ENCODE measurements at places on chromosomes 7 and 10.

DNA sequence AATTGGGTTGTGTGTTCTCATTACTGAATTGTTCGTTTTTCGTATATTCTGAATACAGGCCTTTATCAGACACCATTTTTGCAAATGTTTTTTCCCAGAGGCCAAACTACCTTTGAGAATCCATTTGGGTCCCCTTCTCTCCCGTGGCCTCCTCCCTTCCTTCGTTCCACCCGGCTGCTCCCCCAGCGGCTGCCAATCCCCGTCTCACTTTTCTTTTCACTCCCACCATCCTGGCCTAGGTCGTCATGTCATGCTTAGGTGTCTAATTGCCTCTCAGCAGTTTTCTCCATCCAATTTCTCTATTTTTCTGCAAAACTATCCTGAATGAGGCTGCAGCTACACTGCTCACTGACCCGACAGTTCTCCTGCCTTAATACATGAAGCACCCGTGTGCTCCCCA lies 17.9 kb downstream of the PITRM1 start:
- DNase-seq = no peak

DNA sequence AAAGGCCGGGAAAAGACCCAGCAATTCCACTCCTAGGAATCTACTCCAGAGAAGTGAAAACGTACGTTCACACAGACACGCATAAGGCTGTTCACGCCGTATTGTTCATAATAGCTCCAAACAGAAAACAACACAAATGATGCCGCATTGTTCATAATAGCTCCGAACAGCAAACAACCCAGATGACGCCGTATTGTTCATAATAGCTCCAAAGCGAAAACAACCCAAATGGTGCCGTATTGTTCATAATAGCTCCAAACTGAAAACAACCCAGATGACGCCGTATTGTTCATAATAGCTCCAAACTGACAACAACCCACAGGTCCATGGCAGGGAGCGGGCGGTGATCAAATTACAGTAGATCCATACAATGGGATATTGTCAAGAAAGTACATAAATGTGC lies 85.2 kb upstream of the DNAAF5 start:
- no peak for DNase-seq

DNA sequence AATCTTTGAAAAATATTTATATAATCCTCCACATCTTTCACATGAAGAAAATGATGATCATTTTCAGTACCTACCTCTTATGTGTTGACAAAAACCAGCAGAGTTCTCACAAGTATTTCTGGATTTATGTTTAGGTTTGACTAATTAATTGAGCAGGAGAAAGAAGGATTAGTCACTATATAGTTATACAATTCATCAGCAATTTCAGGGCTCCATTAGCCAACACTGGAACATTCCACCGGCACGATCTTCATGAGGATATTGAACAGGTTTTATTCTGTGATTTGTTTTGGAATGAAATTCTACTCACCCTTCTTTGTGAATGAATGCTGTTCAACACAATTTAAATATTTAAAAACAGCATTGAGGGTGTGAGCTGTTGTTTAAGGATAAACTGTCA lies 163.2 kb downstream of the SEM1 start:
- DNase-seq = no peak

DNA sequence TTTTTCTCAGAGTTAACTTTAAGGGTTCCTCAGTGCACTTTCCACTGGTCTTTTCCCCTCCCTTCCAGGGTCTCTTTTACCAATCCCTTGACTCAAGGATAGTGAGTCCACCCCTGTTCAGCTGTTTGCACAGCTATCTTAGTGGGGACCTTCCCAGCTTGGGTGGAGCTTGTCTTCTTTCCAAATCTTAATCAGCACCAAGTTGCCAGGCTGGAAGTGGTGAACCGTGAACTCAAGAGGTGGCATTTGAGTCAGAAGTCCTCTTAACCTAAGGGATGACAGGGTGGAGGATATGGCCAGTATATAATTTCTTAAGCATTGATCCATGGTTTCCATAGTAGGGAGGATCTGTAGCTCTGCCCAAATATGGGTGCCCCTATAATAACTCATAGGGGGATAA lies 25.0 kb downstream of the MAPK8 start:
- no peak for DNase-seq

- DNase-seq = no peak
Observed at GRCh38 chr10:44325157-44325556, 59.7 kb downstream of the CXCL12 start.
